Right lobe of liver (tissue), 6 donors: ENCODE measurements at places on chromosomes 7 and 10.

GRCh38 chr7:27840313-27840712 lies 100.4 kb downstream of the TAX1BP1 start:
- no peak for DNase-seq

DNA sequence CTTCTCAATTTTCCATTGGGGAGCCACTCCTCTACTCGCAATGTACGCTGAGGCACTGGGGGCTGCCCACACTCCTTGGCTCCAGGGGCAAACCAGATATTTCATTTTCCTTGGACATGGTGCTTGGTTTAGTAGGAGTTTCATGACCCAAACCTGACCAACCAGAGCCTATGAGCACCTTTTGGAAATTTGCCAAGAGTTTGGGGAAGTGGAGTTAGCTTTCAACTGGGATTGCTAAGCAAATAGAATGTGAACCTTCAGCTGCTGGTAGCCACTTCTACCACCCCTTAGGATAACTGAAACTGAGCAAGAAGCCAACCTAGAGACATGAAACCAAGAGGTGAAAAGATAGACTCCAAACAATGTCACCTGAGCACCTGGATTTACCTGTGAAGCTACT lies 74.9 kb upstream of the COL13A1 start:
- DNase-seq, result no peak

DNA sequence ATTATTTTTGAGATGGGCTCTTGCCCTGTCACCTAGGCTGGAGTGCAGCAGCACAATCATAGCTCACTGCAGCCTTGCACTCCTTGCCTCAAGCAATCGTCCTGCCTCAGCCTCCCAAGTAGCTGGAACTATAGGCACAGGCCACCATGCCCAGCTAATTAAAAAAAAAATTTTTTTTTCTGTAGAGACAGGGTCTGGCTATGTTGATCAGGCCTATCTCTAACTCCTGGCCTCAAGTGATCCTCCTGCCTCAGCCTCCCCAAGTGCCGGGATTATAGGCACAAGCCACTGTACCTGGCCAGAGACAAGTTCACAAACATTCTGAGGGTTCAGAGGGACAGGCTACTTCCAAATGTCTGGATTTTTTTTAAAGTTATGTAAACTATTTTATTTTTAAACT lies 32.1 kb upstream of the PURB start:
- no peak for DNase-seq

GRCh38 chr10:13329565-13329964 lies 18.5 kb downstream of the SEPHS1 start:
- no peak for DNase-seq

GRCh38 chr10:102621443-102622325 lies 22.6 kb upstream of the TRIM8 start:
- peak; percentile 27 for DNase-seq

DNA sequence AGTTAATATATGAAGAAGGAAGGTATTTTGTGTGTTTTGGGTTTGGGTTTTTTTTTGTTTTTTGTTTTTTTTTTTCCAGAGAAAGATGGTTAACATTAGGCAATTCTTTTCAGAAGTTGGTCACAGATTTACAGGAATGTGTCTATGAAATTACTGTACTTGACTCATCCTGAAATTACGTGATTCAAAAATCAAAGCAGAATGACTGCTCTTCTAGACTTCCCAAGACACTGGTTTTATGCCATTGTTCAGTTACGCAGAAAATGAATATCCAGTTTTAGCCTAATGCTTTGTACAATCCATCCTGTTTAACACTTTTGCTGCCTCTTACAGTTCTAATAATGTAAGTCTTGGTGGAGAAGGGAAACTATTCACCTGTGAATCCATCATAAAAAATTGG lies 39.7 kb upstream of the CELF2 start:
- no peak for DNase-seq

- DNase-seq, result no peak
Measured at GRCh38 chr7:135743907-135744731, 4.5 kb downstream of the FAM180A start.

- DNase-seq, result no peak
Measured at GRCh38 chr7:151705636-151706276, 171.2 kb downstream of the PRKAG2 start.

DNA sequence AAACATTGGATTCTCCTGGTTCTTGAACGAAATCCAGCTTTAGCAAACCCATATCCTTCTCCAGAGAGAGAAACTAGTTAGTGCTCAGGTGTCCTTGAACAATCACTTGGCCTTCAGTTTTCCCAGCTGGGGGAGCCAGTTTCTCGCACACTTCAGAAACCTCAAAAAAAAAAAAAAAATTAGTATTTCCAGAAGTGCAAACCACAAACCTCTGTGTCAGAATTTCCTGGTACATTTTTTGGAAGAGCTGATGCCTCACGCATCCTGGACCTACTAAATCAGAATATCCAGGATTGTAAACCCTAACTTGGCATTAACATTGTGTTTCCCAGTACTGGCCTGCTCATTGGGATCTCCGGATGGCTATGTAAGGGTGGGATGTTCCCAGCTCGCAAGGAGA lies 143.4 kb upstream of the EGR2 start:
- DNase-seq, result no peak

DNA sequence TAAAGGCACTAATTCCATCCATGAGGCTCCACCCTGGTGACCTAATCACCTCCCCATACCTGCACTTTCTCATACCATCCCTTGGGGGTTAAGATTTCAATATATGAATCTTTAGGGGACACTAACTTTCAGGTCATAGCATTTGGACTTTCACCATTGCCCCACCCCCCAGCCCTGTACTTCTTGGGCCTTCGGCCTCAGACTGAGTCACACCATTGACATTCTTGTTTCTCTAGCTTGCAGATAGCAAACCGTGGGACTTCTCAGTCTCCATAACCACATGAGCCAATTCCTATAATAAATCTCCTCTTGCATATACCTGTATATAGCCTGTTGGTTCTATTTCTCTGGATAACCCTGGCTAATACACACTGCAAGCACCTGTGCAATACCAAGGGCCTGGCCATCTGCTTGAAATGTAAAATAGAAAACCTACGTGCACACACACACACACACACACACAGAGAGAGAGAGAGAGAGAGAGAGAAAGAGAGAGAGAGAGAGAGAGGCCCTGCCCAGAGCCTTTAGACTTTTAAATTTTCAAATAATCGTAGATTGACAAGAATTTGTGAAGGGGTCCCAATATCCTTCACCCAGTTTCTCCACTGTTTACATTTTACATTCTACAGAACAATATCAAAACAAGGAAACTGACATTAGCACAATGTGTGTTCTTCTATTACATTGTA lies 25.3 kb downstream of the ANXA8 start:
- DNase-seq, result no peak

DNA sequence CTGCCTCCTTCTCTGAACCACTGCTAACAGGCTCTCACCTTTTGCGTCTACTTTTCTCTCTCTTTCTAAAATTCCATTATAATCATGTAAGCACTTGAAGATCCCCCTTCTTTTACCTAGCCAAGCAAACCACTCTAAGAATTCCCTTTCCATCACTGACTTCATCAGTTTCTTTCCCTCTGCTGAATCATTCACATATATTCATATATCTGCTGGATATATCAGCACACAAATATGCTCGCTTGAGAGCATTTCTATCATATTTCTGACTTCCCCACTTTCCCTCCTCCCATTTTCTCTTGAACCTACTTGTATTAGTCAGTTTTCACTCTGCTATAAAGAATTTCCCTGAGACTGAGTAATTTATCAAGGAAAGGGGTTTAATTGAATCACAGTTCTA lies 84.2 kb upstream of the LRRN3 start:
- no peak for DNase-seq

GRCh38 chr7:116528008-116528789 lies 3.4 kb downstream of the CAV1 start:
- no peak for DNase-seq

- DNase-seq, result no peak
Measured at GRCh38 chr10:76492678-76493472, 1061.5 kb downstream of the LRMDA start.

DNA sequence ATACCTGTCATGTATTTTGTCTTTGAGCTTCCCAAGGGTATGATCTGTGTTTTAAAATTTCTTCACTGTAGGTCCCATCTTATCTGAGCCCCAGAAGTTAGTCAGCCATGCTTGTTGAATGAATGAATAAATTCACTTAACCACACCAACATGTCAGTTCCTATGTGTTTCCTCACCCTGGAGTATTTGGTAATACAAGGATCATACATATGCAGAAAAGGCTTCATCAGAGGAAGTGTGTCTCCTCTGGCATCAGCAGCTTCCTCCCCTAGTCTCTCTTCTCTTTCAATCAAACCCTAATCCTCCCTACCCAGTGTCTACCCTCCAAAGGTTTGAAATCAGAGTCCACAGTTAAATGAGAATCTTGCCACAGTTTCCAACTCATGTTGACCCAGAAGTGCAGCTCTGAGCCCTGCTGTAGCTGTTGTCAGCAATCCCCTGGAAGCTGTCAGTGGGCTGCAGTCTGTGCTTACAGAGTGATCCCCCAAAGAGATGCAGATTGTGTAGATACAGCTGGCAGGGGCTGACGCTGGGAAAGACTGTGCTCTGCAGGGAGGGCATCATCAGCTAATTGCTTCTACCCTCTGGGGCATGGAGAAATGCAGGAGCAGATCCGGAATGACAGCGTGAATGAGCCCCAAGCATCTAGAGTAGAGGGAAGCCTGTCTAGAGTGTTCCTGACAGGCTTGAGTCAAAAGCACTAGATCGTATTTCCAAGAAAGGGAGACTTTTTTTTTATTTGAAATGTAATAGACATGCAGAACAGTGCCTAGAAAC lies 105.0 kb upstream of the WDR11 start:
- no peak for DNase-seq

GRCh38 chr7:84137812-84138211 lies 56.8 kb downstream of the SEMA3A start:
- no peak for DNase-seq

- no peak for DNase-seq
Measured at GRCh38 chr10:26931223-26931622, 70.5 kb upstream of the ABI1 start.

DNA sequence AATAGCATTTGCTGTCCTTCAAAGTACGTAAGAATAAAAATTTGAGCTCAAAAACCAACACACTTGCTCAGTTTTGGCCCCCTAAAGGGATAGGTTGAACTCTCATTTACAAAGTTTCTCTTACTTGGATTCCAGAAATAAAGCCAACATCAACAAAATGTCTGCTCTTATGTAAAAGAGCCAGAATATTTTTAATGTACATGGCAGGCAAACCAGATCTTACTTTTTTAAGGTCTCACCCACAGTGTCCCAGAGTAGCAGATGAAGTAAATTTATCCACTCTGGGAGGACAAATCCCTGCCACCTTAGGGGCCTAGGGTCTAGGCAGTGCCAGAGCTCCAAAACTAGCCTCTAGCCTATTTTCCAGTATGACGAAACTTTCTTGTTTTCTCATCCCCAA lies 159.6 kb downstream of the SKAP2 start:
- no peak for DNase-seq

DNA sequence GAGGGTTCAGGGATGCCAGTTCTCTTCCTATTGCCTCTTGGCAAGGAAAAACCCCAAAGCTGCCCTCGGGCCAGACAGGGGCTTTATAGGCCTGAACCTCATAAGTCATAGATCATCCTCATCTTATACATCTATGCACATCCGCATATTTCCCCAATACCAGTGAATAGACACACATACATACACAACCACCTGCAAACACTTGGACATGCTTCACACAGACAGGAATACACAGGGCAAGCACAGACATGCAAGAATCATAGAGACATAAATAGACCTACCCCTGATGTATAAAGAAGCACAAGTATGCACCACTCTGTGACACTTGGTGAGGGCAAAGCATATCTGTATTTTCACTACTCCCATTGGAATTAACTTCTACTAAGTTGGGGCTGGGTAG lies 30.7 kb downstream of the MBL2 start:
- DNase-seq, result no peak

- no peak for DNase-seq
Measured at GRCh38 chr10:4990217-4990616, 13.4 kb downstream of the AKR1C2 start.

- DNase-seq, result no peak
Measured at GRCh38 chr10:27620430-27621397, 116.6 kb downstream of the RAB18 start.

- DNase-seq, result no peak
Measured at GRCh38 chr10:58322072-58322834, 12.6 kb upstream of the UBE2D1 start.

GRCh38 chr10:3198900-3199299 lies 26.3 kb upstream of the PITRM1 start:
- DNase-seq, result no peak

GRCh38 chr10:113520261-113520660 lies 32.6 kb upstream of the HABP2 start:
- no peak for DNase-seq

DNA sequence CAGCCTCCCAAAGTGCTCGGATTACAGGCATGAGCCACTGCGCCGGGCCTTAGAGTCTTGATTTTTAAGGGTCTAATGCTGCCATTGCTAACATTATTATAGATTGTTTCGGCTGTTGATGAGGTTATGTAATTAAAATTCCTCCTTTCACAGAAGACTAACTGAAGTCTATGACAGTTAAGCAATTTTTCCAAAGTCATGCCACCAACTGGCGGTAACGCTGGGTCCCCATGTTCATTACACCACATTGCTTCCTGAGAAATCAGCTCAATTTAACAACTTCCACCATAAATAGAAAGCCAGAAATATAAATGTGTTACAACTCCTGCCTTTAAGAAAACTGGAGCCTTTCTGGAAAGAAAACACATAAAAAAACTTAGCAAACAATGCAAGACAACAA lies 3.5 kb downstream of the ERLIN1 start:
- no peak for DNase-seq

DNA sequence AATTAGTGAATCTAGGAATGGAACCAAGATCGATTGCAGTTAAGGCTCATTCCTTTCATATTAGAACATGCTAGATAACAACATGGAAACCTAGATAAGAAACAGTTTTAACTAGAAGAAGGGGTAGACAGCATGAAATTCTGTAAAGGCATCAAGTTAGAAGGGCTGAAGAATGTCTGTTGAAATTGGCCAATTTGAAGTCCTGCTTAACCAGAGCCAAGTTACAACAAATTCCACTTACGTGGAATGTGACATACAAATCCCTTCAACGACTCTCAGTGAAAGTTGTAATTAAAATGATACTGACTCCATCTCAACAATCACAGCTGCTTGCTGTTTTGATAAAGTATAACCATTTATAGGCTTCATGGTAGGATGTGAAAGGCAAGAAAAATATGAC lies 1065.7 kb downstream of the DNAJB9 start:
- no peak for DNase-seq

GRCh38 chr7:51702673-51703072 lies 386.1 kb upstream of the COBL start:
- no peak for DNase-seq

GRCh38 chr10:71392292-71392691 lies 4.4 kb upstream of the CDH23 start:
- no peak for DNase-seq

DNA sequence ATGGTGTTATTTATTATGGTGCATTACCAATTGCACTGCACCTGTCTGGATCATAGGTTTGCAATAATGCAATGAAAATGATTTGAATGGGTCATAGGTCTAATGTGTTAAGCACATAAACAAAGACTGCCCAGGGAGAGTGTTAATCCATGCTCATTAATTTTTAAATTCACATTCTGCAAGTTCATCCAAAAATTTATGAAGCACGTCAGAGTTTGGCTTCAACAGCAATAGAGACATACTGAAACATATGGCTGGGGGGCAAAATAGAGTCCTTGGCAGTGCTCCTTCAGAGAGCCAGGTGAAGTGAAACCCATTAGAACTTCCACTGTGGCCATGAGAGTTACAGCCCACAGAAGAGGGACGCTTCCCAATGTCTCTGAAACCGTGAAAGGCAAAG lies 441.1 kb downstream of the POM121L12 start:
- DNase-seq, result no peak
